ENCODE measurements at places on chromosomes 2 and 18.

GRCh38 chr18:9854801-9855676 lies 30.7 kb upstream of the TXNDC2 start:
- DNase-seq: no peak

- no peak for DNase-seq
Measured at GRCh38 chr2:211800001-211800400, 738.6 kb downstream of the ERBB4 start.

DNA sequence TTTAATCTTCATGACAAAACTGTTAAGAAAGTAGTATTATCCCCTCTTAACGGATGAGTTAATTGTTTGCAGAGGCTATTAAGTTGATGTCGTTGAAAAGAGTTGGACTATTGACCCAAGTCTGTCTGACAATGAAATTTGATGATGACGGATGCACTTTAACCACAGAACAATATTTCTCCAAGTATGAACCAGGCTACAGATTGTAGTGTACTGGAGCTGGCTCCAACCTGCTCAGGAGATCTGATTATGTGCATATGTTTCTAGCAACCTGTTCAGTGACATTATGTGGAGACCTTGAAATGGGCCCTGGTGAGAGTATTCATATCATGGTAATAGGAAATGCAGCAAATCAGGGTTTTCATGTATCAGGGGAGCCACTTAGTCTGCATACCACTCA lies 174.1 kb downstream of the CDH7 start:
- no peak for DNase-seq

DNA sequence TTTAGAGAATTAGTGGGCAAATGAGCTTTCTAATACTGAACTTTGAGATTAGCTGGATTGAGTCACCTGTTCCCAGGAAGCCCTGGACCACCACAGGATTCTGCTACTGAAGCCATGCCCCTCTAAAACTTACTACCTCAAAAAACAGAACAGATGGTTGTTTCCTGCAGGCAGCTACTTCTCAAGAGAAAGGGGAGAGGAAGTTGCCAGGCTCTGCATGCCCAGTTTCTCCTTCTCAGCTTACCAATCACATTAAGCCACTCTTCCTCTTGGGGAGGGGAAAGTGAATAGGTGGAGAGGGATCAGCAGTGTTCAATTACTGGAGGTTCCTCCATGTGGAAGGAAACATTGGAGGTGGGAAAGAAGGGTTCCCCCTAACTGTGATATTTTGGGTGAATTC lies 24.9 kb upstream of the C1GALT1C1L start:
- DNase-seq: no peak

DNA sequence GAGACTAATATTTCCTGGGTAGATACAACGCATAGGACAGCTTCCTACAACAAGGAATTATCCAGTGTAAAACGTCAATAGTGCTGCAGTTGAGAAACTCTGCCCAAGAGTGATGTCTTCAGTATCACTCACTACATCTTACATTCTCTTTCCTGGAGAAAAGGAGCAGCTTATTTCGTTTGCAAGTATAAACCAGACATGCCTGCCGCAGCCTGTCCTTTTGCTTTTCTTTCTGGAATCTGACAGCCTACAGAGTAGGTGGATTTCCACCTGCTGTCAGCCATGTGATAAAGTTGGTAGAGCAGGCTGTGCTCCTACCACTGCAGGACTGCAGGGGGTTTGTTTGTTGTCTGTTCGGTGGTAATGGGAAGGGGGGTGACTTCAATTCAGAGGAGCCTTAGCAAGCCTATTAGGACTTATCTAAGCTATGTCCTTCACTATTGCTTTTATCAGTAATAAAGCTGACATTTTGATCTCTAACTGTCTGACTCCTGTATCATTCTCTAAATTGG lies 439.1 kb downstream of the GRB14 start:
- DNase-seq: no peak

- no peak for DNase-seq
Measured at GRCh38 chr2:219042750-219043149, 1.4 kb upstream of the CFAP65 start.

DNA sequence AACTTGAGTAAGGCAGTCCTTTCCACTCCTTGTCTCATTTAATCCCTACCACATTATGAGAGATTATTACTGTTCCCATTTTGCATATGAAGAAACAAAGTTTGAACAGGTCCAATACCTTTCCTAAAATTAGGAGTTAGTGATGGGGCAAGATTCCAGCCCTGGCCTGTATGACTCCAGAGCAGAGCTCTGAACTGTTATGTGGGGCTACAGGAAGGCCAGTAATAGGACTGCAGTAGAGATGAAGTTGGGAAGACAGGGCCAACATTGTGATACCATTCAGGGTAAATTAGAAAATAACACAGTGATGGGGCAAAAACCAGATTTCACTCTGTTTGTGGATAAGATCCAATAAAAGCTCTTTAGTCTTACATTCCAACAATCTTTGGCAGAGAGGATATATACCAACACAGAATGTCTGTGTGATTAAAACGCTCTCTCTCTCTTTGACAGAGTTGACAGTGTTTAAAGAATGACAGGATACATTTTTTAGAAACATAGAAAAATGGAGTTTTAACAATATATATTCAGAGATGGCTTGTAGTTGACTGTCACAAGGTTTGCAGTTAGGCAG lies 22.7 kb downstream of the KATNAL2 start:
- no peak for DNase-seq

- DNase-seq: peak; percentile 50
Measured at GRCh38 chr2:177147093-177147694, 65.4 kb upstream of the HNRNPA3 start.

DNA sequence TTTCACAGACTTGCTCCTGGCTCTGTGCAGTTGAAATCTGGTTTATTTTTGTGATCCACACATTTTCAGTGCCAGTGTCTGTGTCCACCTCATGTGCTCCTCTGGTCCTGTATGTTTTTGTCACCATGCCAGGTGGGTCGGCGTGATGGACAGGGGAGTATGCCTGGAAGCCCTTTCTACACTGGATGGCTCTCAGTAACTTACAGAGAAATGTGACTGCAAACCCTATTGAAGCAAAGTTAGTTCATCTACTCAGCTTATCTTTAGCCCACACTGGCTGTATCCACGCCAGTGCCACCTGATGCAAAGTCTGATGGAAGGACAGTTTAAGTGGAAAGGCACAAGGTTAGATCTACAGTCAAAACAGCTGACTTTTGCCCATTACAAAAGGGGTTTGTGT lies 4.3 kb downstream of the IMPA2 start:
- DNase-seq: no peak

GRCh38 chr2:39689272-39689841 lies 23.6 kb downstream of the TMEM178A start:
- DNase-seq: no peak

GRCh38 chr2:234060236-234060635 lies 9.7 kb downstream of the SPP2 start:
- DNase-seq: no peak

DNA sequence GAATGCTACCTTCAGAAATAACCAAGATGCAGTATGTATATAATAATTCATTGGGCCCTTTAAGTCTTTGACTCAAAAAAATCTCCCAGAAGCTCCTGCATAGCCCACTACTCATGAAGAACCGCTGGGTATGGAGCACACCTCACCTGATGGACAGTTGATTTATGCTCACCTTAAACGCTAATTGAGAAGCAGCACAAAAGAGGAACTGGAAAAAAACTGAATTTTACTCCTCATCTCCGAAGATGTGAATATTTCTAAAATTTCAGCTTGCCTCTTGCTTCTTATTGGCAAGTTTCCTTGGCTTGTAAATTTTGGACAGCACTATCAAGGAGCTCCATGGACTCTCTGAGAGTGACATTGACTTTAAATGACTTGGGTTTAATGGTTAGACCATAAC lies 5.5 kb downstream of the CYP1B1 start:
- no peak for DNase-seq

GRCh38 chr2:120497261-120497977 lies 151.5 kb downstream of the INHBB start:
- DNase-seq: no peak

GRCh38 chr2:72803151-72803550 lies 22.7 kb downstream of the EXOC6B start:
- DNase-seq: no peak

DNA sequence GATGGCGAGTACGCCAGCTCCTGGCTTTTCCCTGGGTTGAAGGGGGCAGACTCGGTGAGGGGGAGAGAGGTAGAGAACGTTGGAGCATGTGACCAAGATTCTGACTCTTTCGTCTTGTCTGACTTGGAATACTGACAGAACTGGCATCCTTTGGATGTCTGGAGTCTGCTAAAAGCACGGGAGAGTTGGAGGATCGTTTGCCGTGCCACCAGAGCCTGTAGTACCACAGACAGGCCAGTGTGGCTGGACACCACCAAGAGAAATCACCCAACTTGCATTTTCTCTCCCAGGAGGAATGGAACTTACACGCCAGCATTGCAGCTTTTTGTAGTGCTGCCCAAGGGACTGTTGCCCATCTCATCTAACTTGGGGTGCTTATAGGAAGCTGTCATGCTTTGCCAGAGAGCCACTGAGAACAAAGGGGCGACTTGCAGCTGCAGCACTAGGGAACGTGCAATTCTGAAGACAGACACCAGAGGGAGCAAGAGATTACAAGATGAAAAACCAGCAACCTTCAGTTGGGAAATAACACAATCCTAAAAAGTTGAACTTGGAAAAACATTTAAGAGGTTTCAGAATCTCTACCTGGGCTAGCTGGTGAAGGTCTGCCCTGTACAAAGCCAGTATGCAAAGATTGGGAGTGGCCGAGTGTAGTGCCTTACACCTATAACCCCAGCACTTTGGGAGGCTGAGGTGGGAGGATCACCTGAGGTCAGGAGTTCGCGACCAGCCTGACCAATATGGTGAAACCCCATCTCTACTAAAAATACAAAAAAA lies 24.1 kb downstream of the PSMG2 start:
- peak; percentile 69 for DNase-seq

GRCh38 chr2:88181511-88181910 lies 11.4 kb downstream of the THNSL2 start:
- DNase-seq: no peak

GRCh38 chr2:112482309-112483041 lies 519 bp downstream of the TTL start:
- peak; percentile 56 for DNase-seq

DNA sequence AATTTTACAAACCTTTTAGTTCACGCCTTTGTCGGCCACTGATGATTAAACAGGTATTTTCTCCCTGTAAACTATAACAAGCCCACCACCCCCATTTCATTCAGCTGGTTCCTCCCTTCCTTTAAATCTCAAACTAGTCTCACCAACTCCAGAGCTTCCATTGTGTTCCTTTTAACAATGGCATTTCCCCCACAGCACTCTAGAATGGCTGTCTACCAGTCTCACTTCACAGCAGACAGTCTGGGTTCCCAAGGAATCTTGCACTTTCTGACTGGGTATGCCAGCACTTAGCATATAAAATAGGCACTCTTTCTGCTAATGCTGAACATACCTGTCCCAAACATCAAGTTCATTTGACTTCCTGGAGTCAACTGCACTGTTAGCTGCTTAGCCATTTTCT lies 75.3 kb downstream of the CCDC93 start:
- no peak for DNase-seq

- DNase-seq: peak; percentile 56
Measured at GRCh38 chr18:26978812-26979341, 113.4 kb upstream of the AQP4 start.

- no peak for DNase-seq
Measured at GRCh38 chr18:5951515-5952091, 56.3 kb upstream of the TMEM200C start.

GRCh38 chr2:120620025-120620793 lies 115.5 kb upstream of the GLI2 start:
- no peak for DNase-seq

DNA sequence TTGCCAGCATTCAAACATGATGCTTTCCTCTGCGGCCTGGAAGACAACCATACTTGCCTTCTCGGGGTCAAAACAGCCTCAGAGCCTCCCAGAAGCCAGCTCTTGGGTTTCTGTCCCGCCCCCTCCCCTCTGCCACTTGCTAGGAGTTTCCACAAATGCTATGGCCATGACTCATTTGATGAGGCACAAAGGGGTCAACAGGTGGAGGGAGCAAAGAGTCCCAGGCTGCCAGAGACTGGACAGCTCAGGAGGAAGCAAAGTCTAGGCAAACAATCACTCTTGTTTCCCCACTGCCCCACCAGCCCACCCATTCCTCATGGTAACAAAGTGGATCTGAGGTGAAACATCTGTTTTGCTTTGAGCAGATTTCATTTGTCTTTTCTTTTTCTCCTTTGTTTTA lies 551.1 kb downstream of the TNS1 start:
- no peak for DNase-seq

- DNase-seq: no peak
Measured at GRCh38 chr2:24399434-24400206, 39.3 kb upstream of the ITSN2 start.

- DNase-seq: peak; percentile 18
Measured at GRCh38 chr2:196289000-196289399, 117.6 kb upstream of the STK17B start.

DNA sequence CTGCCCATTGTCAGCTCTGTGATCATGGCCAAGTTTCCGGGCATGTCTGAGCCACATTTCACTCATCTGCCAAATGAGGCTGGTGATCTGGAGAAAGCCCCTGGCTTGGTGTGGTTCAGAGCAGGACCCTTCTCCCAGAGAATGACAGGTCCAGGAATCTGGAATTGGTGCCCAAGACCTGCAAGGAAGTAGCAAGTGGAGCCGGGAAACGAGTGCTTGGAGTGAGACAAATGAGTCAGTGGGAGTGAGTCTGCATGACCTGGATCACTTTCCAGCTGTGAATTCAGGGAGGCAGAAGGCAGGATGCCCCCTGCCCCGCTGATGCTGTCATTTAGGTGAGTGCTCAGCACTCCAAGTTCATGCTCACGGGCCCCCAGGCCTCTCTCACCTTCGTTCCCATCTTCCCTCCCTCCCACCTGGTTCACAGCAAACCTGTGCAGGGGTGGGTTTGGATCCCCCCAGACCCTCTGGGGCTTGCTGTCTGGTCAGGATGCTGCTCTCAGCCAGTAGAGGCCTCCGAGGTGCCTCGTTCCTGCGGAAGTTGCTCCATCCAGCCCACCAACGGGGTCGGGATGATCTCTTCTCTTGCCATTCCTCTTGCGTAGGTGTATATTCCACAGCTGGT lies 104.4 kb downstream of the INHBB start:
- no peak for DNase-seq

DNA sequence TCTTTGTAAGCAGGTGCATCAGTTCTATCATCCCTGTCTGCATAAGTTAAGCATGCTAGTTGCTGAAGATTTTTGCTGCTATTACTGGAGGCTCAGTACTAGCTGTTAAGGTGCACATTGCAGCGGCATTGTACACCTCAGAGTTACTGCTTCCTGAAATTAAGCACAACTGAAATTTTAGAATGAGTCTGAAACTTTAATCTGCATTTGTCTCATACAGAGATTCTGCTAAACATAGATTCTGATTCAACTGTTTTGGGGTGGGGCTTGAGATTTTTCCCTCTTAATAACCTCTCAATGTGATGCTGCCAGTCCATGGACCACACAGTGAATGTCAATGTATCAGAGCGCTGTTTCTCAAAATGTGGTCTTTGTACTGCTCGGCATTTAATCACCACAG lies 585.7 kb upstream of the GCFC2 start:
- no peak for DNase-seq

DNA sequence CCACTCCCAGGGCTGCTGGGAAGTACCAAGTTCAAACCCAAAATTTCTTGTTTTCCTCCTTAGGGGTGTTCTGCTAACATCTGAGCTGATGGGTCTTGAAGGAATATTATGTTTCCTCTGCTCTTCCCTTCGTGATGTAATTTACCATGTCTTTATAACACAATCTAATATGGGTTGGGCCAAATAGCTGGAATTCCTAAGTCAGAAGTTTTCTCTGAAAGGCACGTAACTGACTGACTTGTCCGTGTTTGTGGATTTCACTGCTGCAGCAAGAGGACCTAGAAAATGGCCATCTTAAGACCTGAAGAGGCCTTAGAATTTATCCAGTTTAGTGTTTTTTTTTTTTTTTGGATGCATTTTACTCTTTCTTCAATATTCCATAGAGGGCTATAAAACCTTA lies 256.7 kb downstream of the DCDC2C start:
- DNase-seq: no peak
